ENCODE measurements at places on chromosomes 2 and 18. TPM values are rescaled to one million over a fixed set of nuclear protein-coding genes. Genes with fewer than 3 reads are reported as not detected.

The DSG1 gene
- total RNA-seq: 17.2 TPM

The TDRD15 gene
- total RNA-seq: not detected

The COL4A3 gene
- total RNA-seq: 7.3 TPM

The PJVK gene
- 2.8 TPM for total RNA-seq

The UGT1A3 gene
- 0.51 TPM for total RNA-seq

The ASB18 gene
- 3.5 TPM for total RNA-seq

The SCYGR4 gene
- not detected for total RNA-seq

The PDCL3 gene
- total RNA-seq: 20.9 TPM

The SMC6 gene
- total RNA-seq: 43.8 TPM

The KATNAL2 gene
- total RNA-seq: 4.7 TPM

The STARD6 gene
- not detected for total RNA-seq

The FOXI3 gene
- 0.31 TPM for total RNA-seq

The MPP4 gene
- 0.51 TPM for total RNA-seq

The CPO gene
- total RNA-seq: 1.6 TPM

The PSMD14 gene
- total RNA-seq: 47.3 TPM

The RND3 gene
- total RNA-seq: 63.7 TPM

The TMEM150A gene
- 4.9 TPM for total RNA-seq

The CXCR1 gene
- total RNA-seq: 0.31 TPM

The MEP1B gene
- total RNA-seq: 0.10 TPM

The SMYD1 gene
- 308 TPM for total RNA-seq

All from tongue (tissue), 3 donors.